ENCODE measurements at places on chromosomes 2 and 18. TPM values are rescaled to one million over a fixed set of nuclear protein-coding genes. Genes with fewer than 3 reads are reported as not detected.

Gene VRK2
- total RNA-seq = 26.3 TPM

DNA sequence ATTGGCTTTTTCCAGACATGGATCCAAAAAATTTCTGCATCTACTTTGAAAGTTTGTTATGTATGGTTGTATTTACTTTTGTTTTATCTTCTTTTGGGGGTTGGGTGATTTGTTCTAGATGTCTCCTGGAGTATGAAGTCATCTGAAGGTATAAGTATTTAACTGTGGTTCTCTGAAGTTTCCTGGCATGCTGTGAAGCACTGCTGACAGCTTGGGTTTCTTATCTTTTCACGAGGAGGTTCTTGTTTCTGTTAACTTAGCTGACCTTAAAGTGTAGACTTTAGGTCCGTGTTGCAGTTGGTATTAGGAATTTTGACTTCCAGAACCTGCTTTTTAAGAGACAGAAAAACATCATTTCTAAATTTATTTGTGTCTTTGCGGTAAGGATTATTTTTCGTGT lies 15.9 kb downstream of the GLS start:
- H3K4me3 ChIP-seq = no peak overlapping the region
- peak overlapping the region; percentile 6 for H3K27ac ChIP-seq
- no peak for DNase-seq
- H3K4me1 ChIP-seq = peaks cover 30% of the 10 kb centered on the region
- peaks cover 24% of the 10 kb centered on the region for H3K36me3 ChIP-seq

GRCh38 chr18:74990563-74991081 lies 218.3 kb downstream of the PTGR3 start:
- no peaks in the 10 kb centered on the region for H3K36me3 ChIP-seq
- H3K4me1 ChIP-seq = peaks cover 51% of the 10 kb centered on the region
- H3K27me3 ChIP-seq = no peaks in the 10 kb centered on the region
- no peak for DNase-seq
- peak overlapping the region; percentile 35 for H3K27ac ChIP-seq
- peak overlapping the region; percentile 17 for H3K4me3 ChIP-seq

- DNase-seq = no peak
- H3K4me1 ChIP-seq = peaks cover 46% of the 10 kb centered on the region
- no peaks in the 10 kb centered on the region for H3K36me3 ChIP-seq
- peak overlapping the region; percentile 58 for H3K4me3 ChIP-seq
- no peak overlapping the region for H3K27ac ChIP-seq
- H3K27me3 ChIP-seq = no peaks in the 10 kb centered on the region
These were observed 161.3 kb downstream of the RTP5 start for GRCh38 chr2:242030858-242031257.

Data from activated CD4-positive, alpha-beta memory T cell treated with anti-CD3 and anti-CD28 coated beads for 36 hours (primary cell).